ENCODE measurements at places on chromosomes 1 and 21.

- no peaks in the 10 kb centered on the region for H3K27me3 ChIP-seq
- H3K4me1 ChIP-seq, result no peaks in the 10 kb centered on the region
- no peak overlapping the region for H3K4me3 ChIP-seq
- H3K36me3 ChIP-seq, result no peaks in the 10 kb centered on the region
These were observed 266.8 kb downstream of the NPHP4 start for GRCh38 chr1:5725406-5725805.

- DNase-seq, result no peak
- no peaks in the 10 kb centered on the region for H3K4me1 ChIP-seq
- H3K36me3 ChIP-seq, result peaks cover 15% of the 10 kb centered on the region
- H3K27ac ChIP-seq, result no peak overlapping the region
These were observed 14.0 kb downstream of the GTF2B start for GRCh38 chr1:88877382-88877825.

DNA sequence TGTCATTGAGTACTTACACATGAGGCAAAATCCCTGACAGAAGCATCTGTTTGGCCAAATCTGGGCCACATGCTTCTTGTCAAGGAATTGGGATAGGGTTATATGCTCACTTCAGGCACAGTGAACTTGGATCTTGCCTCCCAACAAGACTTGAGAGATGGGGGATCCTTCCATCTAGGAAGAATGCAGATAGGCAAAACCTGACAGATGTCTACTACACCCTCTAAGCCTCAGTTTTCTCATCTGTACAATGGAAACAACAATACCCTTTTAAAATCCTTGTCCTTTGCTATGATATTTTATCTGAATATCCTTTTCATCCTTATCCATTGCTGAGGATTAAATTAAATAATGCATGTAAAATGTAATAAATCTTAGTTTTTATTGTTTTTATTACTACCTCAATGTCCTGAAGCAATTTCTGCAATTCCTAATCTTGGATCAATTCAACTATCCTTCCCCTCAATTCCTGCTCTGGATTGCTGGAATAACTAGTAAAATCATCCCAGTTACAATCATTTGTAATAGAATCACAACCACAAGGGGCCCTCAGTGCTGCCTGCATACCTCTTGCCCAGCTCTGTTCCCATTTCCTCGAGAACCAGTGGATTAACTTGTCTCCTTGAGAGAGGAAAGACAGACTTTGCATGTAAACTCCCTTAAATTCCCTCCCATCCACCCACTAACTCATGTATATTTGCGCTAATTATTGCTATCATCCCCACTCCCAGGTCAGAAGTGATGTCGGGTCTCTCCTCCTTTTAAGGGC, 8.1 kb upstream of the XPR1 start:
- no peaks in the 10 kb centered on the region for H3K36me3 ChIP-seq
- no peak overlapping the region for H3K4me3 ChIP-seq
- H3K27ac ChIP-seq, result no peak overlapping the region
- H3K4me1 ChIP-seq, result no peaks in the 10 kb centered on the region
- no peaks in the 10 kb centered on the region for H3K27me3 ChIP-seq
- no peak for DNase-seq

DNA sequence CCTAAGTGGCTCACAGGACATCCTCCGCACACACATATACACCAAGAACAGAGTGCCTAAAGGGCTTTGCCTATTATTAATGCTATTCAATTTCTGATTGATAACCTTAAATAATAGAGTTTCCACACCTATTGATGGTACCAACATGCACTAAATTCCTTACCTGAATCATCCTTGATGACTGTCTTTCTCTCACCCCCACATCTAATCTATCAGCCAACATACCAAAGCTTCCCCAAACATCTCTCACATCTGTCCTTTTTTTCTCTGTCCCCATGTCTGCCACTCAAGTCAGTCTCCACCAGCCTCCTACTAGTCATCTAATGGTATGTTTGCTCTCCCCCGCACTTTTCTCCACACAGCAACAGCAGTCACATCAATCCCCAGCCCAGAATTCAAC, 174.4 kb downstream of the DSCAM start:
- no peak overlapping the region for H3K27ac ChIP-seq
- H3K36me3 ChIP-seq, result no peaks in the 10 kb centered on the region
- H3K4me3 ChIP-seq, result no peak overlapping the region
- no peaks in the 10 kb centered on the region for H3K27me3 ChIP-seq

- H3K4me1 ChIP-seq, result peaks cover 2% of the 10 kb centered on the region
- no peaks in the 10 kb centered on the region for H3K27me3 ChIP-seq
- no peaks in the 10 kb centered on the region for H3K36me3 ChIP-seq
- H3K27ac ChIP-seq, result no peak overlapping the region
- H3K4me3 ChIP-seq, result no peak overlapping the region
These were observed 190.5 kb downstream of the ZP4 start for GRCh38 chr1:237700181-237700580.

- peak overlapping the region; percentile 82 for H3K4me3 ChIP-seq
- no peak for DNase-seq
- H3K27ac ChIP-seq, result peak overlapping the region; percentile 5
- H3K27me3 ChIP-seq, result peaks cover 15% of the 10 kb centered on the region
- peaks cover 8% of the 10 kb centered on the region for H3K36me3 ChIP-seq
- H3K4me1 ChIP-seq, result peaks cover 38% of the 10 kb centered on the region
These were observed 400 bp downstream of the SAMD11 start for GRCh38 chr1:923991-924655.

GRCh38 chr1:222924136-222924706, 109.4 kb downstream of the DISP1 start:
- no peak overlapping the region for H3K4me3 ChIP-seq
- no peak for DNase-seq
- H3K4me1 ChIP-seq, result no peaks in the 10 kb centered on the region
- H3K27me3 ChIP-seq, result no peaks in the 10 kb centered on the region
- no peaks in the 10 kb centered on the region for H3K36me3 ChIP-seq
- H3K27ac ChIP-seq, result no peak overlapping the region

- no peaks in the 10 kb centered on the region for H3K36me3 ChIP-seq
- DNase-seq, result no peak
- H3K27me3 ChIP-seq, result no peaks in the 10 kb centered on the region
- H3K27ac ChIP-seq, result no peak overlapping the region
- H3K4me1 ChIP-seq, result no peaks in the 10 kb centered on the region
These were observed 360.0 kb downstream of the HHAT start for GRCh38 chr1:210688512-210689234.

- peak; percentile 81 for DNase-seq
- no peaks in the 10 kb centered on the region for H3K4me1 ChIP-seq
- H3K4me3 ChIP-seq, result no peak overlapping the region
- H3K27ac ChIP-seq, result no peak overlapping the region
These were observed 119.7 kb downstream of the ZNF326 start for GRCh38 chr1:90114521-90115141.

DNA sequence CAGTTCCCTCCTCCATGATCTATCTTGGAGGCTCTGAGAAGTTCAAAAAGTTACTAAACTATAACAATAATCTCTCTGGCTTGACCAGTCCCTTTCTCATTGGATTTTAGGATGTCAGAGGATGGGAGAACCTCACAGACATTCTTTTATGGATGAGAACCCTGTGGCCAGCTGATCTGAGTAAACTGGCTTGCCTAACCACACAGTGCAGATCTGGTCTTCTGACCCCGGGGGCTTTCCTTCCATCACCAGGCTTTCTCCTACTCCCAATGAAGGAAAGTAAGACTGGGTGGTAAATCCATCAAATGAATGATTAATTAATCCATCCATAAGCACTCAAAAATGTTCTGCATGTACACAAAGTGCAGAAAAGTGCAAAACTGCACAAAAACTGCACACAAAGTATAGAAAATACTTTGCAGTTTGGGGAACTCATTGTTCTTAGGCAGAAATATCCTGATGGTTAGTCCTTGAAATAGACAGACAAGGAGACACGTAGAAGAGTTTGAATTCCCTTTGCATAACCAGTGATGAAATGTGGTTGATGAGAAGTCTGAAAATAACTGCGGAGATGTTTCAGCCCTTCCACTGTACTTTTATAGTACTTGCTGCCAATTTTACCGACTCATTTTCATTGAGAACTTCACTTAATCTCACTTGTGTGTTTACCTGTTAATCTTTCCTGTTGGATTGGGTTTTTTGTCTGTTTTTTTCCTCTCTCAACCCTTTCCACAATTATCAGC, 2.5 kb upstream of the F3 start:
- no peak overlapping the region for H3K4me3 ChIP-seq
- peak overlapping the region; percentile 14 for H3K27ac ChIP-seq
- no peaks in the 10 kb centered on the region for H3K36me3 ChIP-seq
- DNase-seq, result no peak

DNA sequence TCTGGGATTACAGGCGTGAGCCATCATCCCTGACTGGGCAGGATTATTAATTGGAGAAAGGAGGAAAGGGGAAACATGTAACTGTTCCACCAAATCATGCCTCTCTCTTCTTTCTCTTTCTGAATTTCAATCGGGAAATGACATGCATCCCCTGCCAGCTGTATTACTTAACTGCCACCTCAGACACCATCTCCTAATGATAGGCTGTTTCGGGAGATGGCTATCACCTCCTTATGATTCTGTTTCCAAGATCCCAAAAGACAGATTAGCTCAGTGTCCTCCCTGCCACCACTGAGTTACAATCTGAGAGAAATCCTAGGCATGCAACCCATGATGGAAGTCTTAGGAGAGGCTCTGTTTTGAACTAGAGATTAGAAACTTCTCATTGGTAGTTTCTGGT, 67.5 kb downstream of the MIS18A start:
- no peaks in the 10 kb centered on the region for H3K36me3 ChIP-seq
- H3K27ac ChIP-seq, result no peak overlapping the region
- DNase-seq, result peak; percentile 24
- H3K4me3 ChIP-seq, result no peak overlapping the region

- H3K36me3 ChIP-seq, result no peaks in the 10 kb centered on the region
- no peak overlapping the region for H3K4me3 ChIP-seq
- H3K27me3 ChIP-seq, result no peaks in the 10 kb centered on the region
- peak; percentile 18 for DNase-seq
- no peaks in the 10 kb centered on the region for H3K4me1 ChIP-seq
These were observed 15.2 kb downstream of the SLC27A3 start for GRCh38 chr1:153790313-153790965.

DNA sequence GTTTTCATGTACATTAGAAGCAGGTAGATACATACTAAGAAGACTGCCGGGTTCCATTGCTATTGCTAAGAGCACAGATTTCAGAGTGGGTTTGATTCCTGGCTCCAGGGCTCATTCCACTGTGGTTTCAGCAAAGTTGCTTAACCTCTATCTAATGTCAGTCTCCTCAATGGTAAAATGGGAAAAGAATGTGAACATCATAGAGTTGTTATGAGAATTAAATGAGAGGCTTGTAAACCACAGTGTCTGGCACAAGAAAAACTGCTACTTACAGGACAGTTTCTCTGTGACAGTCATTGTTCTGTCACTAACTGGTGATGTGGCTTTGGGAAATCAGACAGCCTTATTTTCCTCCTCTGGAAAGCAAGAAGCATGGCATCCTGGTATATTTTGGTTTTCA, 10.7 kb upstream of the PLXNA2 start:
- DNase-seq, result peak; percentile 93
- H3K4me3 ChIP-seq, result no peak overlapping the region
- peaks cover 33% of the 10 kb centered on the region for H3K4me1 ChIP-seq

DNA sequence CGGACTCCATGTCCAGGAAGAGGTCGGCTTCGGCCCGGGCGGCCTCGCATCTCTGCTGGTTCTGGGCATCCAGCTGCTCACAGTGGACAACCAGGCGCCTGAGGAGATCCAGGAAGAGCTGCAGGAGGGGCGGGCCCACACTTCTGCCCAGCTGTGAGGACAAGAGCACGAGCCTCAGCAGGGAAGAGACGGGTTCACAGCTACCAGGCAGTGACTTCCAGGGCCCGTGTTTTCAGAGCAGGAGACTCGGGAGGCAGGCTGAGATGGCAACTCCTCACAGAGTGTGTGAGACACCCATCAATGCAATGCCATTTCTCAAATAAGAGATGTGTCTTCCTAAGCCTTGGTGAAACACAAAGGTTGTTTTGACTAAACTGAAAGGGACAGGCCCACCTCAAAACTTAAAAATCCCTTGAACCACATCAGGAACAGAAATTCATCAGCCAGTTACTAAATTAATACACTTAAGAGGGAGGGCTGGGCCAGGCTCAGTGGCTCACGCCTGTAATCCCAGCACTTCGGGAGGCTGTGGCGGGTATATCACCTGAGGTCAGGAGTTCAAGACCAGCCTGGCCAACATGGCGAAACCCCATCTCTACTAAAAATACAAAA, 43.4 kb downstream of the URB1 start:
- no peak overlapping the region for H3K4me3 ChIP-seq
- DNase-seq, result no peak
- H3K27me3 ChIP-seq, result no peaks in the 10 kb centered on the region
- no peak overlapping the region for H3K27ac ChIP-seq
- H3K4me1 ChIP-seq, result peaks cover 30% of the 10 kb centered on the region

DNA sequence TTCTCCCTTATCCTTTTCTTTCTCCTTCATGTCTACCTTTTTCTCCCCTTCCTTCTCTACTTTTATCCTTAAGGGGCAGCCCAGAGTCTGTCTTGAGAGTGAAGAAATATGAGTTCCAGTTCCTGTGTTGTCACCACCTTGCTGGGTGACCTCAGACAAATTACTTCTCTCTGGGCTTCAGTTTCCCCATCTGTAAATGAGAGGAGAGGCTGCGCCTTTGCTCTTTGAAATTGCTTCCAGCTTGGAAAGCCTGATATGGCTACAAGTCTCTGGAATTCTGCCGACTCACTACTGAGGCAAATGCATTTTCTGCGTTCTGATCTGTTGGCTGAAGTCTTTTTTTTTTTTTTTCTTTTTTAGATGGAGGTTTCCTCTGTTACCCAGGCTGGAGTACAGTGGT, 119.2 kb downstream of the SYF2 start:
- no peak for DNase-seq
- H3K4me1 ChIP-seq, result no peaks in the 10 kb centered on the region
- no peak overlapping the region for H3K27ac ChIP-seq
- H3K4me3 ChIP-seq, result no peak overlapping the region
- no peaks in the 10 kb centered on the region for H3K36me3 ChIP-seq

DNA sequence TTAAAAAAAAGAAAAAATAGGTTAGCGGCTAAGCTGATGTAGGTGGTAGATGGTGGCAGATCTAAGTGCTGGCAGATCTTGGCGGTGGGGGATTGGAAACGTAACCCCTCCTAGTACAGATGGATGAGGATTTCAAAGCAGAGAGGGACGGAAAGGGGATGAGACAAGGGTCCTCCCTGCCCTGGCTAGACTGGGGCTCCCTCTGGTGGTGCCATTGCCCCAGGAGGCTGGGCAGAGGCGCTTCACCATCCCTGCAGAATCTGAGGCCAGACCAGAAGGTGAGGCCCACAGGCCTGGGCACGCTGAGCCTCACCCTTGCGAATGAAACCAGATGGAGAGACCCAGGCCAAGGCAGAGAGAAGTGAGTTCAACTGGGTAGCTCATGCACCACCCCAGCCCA, 7.0 kb upstream of the PLEKHA6 start:
- H3K27me3 ChIP-seq, result no peaks in the 10 kb centered on the region
- H3K36me3 ChIP-seq, result no peaks in the 10 kb centered on the region

DNA sequence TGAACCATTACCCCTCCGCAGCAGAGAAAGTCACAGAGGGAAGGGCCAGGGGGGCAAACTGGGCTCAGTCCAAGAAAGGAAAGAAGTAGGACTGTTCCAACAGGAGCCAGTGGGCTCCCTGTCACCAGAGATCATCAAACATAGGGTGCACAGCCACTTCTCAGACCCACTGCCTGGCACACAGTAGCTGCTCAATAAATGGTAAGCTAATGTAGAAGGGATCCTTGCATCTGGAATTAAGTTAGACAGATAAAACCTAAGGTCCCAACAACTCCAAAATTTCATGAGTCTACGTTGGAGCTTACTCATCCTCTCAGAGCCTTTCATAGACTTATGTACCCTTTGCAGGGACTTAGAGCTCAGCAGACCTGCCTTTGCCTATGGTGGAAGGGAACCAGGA, 3.5 kb downstream of the BLACAT1 start:
- H3K36me3 ChIP-seq, result no peaks in the 10 kb centered on the region
- H3K4me1 ChIP-seq, result peaks cover 50% of the 10 kb centered on the region

All from trophoblast cell (in vitro differentiated cells and primary cell).